ENCODE measurements at places on chromosomes 4 and X.

- no peak for DNase-seq
Observed at GRCh38 chr4:128249787-128250668, 37.6 kb downstream of the PGRMC2 start.

GRCh38 chr4:77697860-77698590 is 92.4 kb downstream of the CXCL13 start:
- DNase-seq, result peak; percentile 73

GRCh38 chrX:118100091-118100490 is 16.5 kb downstream of the KLHL13 start:
- no peak for DNase-seq

- no peak for DNase-seq
Observed at GRCh38 chr4:169209388-169209883, 61.3 kb downstream of the SH3RF1 start.

DNA sequence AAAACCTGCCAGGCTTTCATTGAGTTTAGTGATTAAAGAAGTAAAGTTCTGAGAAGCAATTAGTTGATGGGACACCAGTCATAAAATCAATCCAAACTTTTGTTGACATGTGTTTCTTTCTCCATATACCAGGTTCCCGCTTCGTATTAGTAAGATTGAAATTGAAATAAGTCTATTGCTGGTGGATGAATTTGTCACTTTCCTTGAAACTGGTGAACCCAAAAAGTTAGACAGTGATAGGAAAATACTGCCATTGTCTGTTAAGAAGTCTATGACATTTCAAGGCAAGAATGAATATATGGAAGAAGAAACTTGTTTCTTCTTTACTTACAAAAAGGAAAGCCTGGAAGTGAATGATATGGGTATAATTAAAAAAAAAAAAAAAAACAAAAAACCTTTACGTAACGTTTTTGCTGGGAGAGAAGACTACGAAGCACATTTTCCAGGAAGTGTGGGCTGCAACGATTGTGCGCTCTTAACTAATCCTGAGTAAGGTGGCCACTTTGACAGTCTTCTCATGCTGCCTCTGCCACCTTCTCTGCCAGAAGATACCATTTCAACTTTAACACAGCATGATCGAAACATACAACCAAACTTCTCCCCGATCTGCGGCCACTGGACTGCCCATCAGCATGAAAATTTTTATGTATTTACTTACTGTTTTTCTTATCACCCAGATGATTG is at the start of gene CD40LG:
TSS of gene CD40LG (plus strand) at position 482 of the 684 bp plus-strand sequence. CDS start at position 573, 91 bp downstream.
- no peak for DNase-seq

DNA sequence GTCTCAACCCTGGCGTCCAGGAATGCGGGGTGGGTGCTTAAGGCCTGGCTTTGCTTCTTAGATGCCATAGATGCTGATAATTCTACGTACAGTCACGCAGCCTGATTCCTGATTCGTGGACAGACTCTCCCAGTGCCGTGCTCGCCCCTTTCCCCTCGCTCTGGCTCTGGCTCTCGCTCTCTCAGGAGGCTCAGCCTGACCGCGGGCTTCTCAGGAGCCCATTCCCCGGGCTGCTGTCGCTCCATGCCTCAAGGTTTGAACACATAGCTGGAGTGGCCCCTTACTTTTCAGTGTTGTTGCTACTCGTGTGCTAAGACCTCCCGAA is 59.2 kb upstream of the ZC4H2 start:
- DNase-seq, result peak; percentile 36

DNA sequence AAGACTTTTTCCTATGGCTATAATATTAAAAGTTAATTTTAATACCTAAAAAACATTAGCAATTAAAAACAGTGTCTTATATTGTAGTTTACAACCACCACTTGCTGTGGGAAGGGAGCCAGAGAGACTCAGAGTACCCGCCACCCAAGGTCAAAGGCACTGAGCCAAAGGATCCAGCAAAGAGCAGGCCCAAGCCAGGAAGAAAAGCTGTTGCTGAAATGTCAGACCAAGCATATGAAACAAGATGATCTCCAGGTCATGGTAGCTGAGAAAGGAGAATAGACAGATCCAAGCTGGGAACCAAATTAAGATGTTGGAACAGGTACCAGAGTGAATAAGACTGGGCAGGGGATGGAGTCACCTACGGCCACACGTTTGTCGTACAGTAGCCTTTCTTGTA is 18.8 kb upstream of the ATOH1 start:
- DNase-seq, result no peak

DNA sequence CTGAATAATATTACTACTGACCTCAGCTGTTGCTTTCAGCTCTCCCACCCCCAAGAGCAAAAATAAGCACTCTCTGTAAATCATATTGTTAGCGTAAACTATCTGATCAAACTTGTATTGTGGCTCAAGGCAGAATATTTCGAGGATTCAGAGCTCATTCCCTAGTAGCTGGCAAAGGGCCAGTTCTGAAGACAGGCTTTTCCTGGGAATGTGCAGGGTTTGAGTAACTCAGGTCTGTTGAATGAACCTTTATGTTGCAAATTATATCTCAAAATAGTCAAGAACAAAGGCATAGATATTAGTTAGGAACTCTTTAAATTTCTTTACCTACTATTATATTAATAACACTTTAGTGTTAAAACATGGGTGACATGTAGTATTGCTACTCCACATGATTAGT is 454.9 kb downstream of the CCSER1 start:
- DNase-seq, result no peak

- no peak for DNase-seq
Observed at GRCh38 chr4:47498899-47499298, 13.8 kb downstream of the ATP10D start.

- DNase-seq, result peak; percentile 91
Observed at GRCh38 chrX:49073601-49074575, at the start of gene PRAF2. PRAF2 (minus strand) TSS chrX:49074002; CDS start chrX:49073987, 15 bp downstream.

DNA sequence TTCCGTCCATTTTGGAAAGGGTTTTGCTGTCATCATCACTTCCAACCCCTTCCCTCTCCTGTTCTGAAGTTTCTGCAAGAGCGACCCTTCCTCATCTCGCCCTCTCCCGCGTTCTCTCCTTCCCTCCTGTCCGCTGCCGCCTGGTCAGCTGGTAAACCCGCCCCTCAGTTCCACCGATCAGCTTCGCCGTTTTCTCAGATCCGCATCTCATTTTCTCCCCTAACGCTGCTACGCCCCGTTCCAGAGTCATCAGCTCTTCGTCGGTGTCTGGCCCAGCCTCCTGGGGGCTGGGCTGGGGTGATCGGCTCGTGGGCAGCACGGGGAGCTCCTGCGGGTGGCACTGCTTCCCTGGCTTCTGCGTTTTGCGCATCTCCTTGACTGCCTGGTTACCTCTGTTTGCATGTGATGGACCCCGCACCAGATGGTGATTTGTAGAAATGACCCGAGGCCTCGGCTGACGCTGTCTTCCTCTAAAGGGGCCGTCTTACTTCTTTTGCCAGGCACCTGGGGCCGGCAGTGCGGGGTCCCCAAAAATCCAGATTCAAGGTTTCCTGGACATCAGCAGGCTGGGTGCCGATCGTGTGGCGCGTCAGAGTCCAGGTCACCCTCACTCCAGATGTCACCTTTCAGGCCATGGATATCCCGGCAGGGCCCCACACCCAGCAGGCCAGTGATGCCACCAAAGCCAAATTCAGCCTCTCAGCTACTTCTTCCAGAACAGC is 13.4 kb downstream of the CTBP1 start:
- no peak for DNase-seq

GRCh38 chrX:14594521-14594920 is 65.2 kb downstream of the GLRA2 start:
- peak; percentile 34 for DNase-seq

DNA sequence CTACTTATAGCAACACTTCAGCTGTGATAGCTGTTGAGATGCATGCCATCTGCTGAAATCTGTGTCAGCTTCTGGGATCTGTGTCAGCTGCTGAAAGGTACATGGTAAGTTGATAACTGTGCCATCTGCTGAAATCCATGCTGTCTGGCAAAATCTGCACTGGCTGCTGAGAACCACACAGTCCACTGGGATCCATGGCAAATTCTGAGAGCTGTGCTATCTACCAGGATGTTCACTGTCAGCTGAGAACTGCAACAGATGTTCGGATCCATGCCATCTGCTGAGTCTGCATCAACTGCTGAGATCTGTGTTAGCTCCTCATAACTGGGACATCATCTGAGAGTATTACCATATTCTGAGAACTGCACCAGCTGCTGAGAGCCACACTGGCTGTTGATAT is 430.5 kb upstream of the POU3F4 start:
- DNase-seq, result no peak

GRCh38 chrX:70336767-70337166 is 46.9 kb downstream of the KIF4A start:
- DNase-seq, result no peak

GRCh38 chr4:3707423-3708102 is 58.6 kb upstream of the ADRA2C start:
- DNase-seq, result no peak

- DNase-seq, result peak; percentile 87
Observed at GRCh38 chr4:184417802-184418511, 56.4 kb downstream of the IRF2 start.

DNA sequence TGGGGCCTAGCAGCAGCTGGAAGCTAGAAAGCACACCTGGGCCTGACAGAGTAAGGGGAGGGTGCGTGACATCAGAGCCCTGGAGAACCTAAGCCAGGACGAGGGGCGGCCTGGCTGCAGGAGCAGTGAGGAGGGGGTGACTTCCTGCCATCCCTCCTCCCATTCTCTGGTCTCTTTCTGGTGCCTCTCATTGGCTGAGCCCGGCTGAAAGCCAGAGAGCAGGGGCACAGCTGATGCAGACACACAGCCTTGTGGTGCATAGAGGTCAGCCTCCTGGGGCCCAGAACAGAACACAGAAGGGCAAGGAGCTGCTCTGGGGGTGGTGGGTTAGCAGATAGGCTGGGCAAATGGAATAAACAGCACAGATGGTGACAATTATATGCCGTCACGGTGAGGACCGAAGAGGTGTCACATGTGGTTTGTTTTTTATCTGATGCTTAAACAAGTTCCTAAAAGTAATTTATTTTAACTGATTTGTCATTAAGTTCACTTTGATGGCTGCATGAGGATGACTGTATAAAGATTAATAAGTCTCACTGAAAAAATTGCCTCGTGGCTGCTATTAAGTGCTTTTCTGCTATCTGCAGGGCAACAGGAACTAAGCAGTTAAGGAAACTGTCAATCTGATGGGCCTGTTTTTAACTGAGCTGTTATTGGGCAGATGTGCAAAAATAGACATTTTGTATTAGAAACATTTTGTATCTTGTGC is 102.0 kb downstream of the FNIP2 start:
- DNase-seq, result no peak

DNA sequence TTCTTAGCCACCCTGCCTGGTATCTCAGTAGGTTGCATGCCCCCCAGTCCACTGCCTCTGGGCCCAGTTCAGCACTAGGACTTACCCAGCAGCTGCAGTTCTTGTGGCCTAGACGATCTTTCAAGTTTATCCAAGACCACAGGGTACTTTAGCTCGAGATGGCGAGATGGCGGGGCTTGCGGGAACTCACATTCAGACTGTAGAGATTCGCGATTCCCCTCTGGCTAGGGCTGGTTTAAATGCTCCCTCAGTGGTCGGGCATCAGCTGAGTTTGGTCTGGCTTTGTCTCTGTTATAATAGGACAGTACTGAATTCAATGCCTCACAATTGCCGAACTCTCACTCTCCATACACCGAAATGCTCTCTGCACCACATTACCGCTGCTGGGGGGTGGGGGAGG is 18.4 kb upstream of the RFC1 start:
- DNase-seq, result no peak

DNA sequence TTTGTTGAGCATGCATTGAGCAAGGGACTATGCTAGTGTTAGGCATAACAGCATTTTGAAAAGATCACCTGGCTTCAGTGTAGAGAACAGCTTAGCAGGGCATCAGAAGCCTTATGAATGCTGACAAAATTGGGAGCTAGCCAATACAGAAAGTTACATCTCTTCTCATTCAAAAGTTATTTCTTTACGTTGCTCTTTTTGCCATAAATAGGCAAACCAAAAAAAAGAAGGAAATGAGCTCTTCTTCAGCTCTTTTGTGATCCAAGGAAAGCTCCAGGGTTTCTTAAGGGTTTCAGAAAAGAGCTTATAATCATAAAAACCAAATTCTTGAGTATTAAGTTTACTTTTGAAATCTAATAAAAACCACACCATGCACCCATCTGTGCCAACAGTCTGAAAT is 35.2 kb upstream of the LNX1 start:
- peak; percentile 49 for DNase-seq

DNA sequence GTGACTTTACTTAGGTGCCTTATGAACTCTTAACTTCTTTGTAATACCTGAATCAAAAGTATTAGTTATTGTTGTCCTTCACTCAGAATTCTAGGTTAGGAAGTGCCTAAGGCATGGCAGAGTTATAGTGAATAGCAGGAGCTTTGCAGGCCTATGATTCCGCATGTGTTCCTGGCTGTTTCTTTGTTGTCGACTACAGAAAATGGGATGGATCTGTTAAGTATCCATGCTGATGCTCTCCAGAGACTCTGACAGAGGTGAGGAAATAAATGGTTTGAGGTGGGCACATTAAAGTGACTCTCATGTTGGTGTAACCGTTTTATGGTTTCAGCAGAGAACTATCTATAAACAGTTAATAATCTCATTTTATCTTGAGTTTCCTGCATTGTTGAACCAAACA is 1601.3 kb downstream of the PCDH7 start:
- no peak for DNase-seq

GRCh38 chr4:102439236-102439614 is 61.9 kb upstream of the NFKB1 start:
- peak; percentile 89 for DNase-seq

- no peak for DNase-seq
Observed at GRCh38 chr4:117700111-117700892, 334.0 kb upstream of the NDST3 start.

GRCh38 chrX:17682259-17682658 is 55.0 kb upstream of the SCML1 start:
- DNase-seq, result no peak

GRCh38 chr4:65416891-65417290 is 253.4 kb downstream of the EPHA5 start:
- DNase-seq, result peak; percentile 4

- DNase-seq, result peak; percentile 79
Observed at GRCh38 chr4:84920617-84921016, 45.9 kb downstream of the WDFY3 start.

- DNase-seq, result no peak
Observed at GRCh38 chr4:20042769-20043168, 208.9 kb upstream of the SLIT2 start.

All from fibroblast of upper back skin (primary cell).